Cardiac septum (tissue), 1 donor: ENCODE measurements at places on chromosomes 7 and 10. TPM values are rescaled to one million over a fixed set of nuclear protein-coding genes. Genes with fewer than 3 reads are reported as not detected.

DNA sequence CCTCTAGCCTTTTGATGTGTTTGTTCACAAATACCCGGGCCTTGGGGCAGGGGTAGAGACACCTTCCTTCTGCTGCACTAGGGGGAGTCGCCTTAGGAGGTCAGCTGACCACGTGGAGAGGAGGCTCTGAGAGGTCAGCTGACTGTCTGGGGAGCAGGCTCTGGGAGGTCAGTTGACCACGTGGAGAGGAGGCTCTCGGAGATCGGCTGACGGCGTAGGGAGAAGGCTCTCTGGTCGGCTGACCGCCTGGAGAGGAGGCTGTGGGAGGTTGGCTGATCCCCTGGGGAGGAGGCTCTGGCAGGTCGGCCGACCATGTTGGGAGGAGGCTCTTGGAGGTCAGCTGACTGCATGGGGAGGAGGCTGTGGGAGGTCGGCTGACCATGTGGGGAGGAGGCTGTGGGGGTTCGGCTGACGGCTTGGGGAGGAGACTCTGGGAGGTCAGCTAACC is 59.6 kb upstream of the LYZL1 start:
- no peak for DNase-seq

GRCh38 chr7:101957744-101958525 is 140.5 kb downstream of the CUX1 start:
- no peak for DNase-seq

DNA sequence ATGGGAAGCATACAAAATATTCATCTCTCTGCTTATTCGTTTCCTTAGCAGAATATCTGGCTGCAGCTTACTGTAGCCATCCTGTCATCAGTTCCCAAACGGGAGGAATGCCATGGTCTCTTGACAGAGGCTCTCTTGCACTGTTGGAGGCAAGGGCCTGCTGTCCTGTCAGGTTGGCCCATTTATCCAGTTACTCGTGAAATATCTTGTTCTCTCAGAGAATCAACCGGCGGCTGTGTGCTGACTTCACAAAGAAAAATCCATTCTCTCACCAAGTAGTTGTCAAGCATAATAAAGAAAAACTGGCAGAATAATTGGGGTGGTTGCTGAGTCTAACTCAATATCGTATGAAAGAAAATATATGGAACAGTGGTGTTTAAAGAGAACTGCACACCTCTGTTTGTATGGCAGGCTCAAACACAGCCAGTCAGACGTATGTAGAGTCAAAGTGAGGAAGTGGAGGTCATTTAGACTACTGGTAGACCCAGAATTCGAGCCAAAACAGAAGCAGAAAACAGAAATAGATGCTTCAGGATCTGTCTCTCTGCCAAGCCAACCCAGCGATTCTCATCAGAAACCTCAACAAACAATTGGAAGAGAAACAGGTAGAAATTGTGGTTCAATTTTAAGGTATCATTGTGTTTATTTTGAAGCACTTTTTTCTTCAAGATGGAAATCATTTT is 349.2 kb upstream of the PRKCQ start:
- DNase-seq = no peak

DNA sequence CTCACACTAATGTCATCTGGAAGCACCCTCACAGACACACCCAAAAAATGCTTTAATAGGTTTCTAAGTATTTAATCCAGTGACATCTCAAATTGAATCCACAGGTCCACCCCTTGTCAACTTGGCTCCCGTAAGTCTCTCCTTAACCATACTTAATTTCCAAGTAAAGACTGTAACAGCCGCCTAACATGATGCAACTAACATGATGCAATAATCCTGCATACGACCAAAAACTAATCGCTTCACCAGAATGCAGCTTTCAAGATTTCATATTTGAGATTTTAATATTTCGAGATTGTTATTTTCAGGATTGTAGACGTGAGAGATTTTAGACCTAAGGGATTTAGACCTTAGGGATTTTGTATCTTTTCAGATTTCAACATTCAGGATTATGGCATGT is 3.7 kb upstream of the HDAC9 start:
- DNase-seq = no peak

DNA sequence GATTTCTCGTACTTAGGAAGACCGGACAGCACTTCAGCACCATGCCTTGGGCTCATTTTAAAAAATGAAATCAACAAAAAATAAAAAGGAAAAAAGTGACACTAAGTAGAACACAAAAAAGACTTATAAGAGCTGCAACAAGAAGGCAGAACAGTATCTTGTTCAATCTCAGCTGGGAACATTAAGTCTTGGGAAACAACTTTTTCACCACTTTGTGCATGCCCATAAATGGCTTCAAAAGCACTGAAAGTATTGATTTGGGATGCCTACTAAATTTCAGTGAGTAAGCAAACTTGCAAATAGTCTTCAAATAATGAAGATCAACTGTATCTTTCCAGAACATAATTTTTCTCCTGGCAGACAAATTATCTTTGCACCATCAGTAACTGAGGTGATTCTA is 489.3 kb downstream of the NXPH1 start:
- no peak for DNase-seq

DNA sequence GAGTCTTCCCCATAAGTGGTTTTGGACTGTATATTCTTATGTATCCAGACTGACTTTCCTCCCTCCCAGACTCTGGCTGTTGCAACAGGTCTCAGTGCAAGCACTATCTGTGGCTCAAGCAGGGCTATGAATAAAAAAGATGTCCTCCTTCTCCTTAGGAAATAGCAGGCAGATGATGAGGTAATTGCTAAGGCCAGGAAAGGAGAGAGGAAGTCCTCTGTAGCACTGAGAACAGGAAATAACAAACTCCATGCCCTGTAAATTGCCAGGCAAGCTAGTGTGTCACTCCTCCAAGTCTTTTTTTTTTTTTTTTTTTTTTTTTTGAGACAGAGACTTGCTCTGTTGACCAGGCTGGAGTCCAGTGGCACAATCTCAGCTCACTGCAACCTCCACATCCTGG is 900.1 kb downstream of the TYW1 start:
- DNase-seq = no peak

GRCh38 chr7:33286501-33286900 is 157.1 kb downstream of the BBS9 start:
- DNase-seq = no peak

DNA sequence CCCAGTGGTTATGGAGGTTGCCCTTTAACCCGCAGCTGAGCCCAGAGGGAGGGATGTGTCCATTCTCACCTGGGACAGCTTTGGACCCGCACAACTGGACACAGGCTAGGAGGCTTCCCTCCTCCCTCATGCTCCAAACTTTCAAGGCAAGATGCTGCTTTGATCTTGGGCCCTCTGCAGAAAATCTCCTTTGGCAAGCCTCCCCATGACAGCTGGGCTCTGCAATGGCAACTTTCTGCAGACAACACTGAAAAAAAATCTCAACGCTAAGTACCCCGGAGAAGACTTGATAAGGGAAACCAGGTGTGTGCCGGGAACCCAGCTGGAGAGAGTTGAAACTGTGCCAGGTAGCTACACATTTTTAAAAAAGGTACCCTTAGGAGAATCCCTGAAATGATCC is 610.1 kb downstream of the LRMDA start:
- DNase-seq = no peak

- DNase-seq = peak; percentile 7
Measured at GRCh38 chr10:102595293-102595692, 49.0 kb upstream of the TRIM8 start.

DNA sequence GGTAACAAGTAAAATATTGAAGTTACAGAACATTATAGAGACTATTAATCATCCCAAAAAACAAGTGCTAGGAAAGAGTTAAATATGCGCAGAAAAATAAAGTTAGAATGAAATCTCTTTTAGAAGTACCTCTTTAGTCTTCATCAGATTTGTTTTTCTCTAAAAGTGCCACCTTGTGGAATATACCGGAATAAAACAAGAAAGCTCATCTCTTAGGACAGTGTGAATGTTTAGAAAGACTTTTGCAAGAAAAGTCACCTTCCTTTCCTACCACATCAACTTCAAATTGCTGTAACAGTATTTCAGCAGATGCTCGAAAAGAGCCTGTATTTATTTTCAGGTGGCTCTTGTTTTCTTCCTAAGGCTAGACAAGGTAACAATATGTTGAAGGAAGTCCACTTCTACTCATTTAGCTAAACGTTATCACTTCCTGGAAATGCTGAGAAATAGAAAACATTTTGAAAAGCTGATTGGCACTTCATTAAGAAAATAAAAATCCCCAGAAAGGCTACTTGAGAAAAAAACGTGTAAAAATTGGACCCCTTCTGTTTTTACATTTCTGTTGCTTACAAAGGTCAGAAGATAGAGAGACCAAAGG is 19.8 kb upstream of the FAM133B start:
- no peak for DNase-seq

DNA sequence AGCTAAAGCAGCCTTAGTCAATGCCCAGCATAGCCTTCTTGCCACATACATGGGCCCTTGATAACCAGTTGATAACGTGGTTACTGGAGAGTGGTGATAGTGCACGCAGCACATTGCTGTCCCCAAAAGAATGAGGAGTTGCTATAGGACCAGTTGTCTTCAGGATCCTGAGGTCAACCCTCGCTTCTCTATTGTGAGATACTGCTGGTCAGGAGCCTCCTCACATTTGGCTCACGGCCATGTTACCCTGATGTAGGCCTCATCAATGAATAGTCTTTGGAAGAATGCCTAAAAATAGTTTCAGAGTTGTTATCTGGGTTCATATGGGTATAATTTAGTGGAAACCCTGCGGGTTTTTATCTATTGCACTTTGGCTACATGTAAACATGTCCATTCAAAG is 230.7 kb downstream of the VTI1A start:
- no peak for DNase-seq

- no peak for DNase-seq
Measured at GRCh38 chr10:67242528-67242927, 316.7 kb downstream of the LRRTM3 start.

DNA sequence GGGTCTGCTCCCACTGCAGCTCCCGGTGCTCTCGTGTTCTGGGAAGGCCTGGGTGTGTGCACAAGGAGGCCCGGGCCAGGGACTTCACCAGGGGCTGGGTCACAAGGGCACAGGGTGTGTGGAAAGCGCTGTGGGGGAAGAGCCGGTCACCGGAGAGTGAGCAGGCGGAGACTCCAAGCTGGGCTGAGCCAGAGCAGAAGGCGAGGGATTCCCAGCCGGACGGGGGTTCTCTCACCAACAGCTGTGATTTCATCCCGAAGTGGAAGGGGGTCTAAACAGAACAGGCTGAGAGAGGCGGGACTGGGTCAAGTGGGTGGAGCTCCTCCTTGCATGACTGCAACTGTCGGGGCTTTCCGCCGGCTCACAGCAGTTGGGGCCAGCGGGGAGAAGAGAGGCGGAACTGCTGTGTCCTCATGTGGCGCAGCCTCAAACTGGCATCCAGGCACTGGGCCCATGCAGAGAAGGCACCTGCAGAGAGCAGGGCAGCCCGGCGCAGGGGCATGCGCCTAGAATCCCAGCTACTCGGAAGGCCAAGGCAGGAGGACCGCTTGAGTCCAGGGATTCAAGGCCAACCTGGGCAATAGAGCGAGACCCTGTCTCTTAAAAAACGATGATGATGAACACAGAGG is 7.6 kb upstream of the ORAI2 start:
- peak; percentile 93 for DNase-seq

GRCh38 chr10:43121444-43121843 is 16.8 kb upstream of the CSGALNACT2 start:
- DNase-seq = peak; percentile 58

- no peak for DNase-seq
Measured at GRCh38 chr7:20959281-20959680, 172.6 kb upstream of the SP8 start.

TEX47 gene
- 0.24 TPM for total RNA-seq

CCT6A gene
- 74.0 TPM for total RNA-seq

ADRA2A gene
- 1.1 TPM for total RNA-seq

DPP6 gene
- not detected for total RNA-seq
